ENCODE measurements at places on chromosomes 16 and 17.

DNA sequence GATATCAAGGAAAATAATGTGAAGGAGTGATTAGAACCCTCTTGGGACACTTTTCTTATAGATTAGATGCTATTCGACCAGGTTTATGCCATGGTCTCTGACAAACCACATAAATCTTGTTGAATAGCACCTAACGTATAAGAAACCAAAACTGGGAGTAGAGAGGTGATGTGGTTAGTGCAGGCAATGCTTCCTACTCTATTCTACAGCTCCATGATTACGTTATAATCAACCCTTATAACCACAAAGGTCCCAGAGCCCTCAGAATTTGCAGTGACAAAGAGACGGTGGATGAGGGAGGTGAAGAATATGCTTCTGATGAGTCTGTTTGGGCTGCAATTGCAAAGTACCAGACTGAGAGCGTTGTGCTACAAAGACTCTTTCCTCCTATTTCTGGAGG, 78.4 kb downstream of the ARHGAP44 start:
- no peak for DNase-seq

DNA sequence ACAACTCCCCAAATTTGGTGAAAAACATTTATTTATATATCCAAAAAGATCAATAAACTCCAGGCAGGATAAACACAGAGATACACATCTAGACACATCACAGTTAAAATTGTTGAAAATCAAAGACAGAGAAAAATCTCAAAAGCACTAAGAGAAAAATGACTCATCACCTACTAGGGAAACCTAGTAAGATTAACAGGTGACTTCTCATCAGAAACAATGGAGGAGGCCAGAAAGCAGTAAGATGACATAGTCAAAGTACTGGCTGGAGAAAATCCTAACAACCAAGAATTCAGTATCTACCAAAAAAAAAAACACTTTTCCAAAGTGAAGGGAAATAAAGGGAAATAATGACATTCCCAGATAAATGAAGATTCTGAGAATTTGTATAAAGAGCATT, 33.8 kb downstream of the ULK2 start:
- DNase-seq: no peak

GRCh38 chr17:7293816-7294613, 424 bp downstream of the YBX2 start:
- DNase-seq: no peak

GRCh38 chr16:27315333-27316037, 1.7 kb downstream of the IL4R start:
- peak; percentile 28 for DNase-seq

GRCh38 chr16:83878838-83879237, 20.1 kb upstream of the MLYCD start:
- DNase-seq: no peak

DNA sequence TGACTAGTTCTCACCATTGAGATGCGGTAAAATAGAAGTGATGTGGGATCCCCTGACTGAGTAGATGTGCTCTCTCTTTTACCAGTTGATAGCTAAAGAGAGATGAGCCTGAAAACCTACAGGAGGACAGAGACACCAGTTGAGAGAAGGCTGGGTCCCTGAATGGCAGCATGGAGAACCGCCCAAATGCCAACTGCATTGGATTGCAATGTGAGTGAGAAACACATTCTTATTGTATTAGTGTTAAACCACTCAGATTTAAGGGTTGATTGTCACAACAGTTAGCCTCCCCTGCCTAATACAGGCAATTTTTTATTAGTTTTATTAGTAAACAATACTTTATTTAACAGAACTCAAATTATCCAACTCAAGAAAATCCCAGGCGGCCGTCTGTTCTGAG, 61.2 kb downstream of the SPACA3 start:
- no peak for DNase-seq

DNA sequence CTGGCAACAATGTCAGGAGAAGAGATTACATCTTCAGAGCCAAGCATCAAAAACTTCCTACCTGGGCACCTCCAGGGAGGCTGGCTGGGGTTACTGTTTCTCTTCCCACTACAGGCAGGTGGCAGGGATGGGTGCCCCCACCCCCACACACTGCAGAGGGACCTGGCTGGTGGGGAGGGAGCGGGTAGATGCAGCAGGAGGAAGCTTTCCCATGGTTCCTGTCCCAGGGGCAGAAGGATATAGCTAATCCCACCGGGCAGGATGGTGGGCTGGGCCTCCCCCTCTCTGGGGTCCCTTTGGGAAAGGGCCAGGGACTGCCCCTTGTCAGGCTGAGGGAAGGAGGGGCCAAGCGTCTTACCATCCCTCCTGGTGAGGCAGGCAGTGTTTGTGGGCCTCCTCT, 16.7 kb upstream of the MTMR4 start:
- no peak for DNase-seq

DNA sequence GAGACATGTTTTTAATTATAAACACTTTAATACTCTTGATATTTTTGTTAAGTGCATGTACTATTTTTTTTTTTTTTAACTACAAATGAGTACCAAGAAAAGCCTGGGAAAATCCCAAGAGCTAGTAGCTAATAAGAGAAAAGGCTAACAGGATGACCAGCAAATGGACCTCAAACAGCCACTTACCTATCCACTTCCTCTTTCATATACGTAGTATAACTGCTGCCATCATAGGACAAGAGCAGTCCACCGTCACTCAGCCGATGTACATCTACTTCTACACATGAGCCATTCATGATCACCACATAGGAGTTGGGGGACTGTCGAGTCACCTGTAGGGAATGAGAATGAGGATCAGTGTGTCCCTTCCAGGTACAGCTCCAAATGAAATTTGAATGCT, 128.0 kb upstream of the C17orf78 start:
- no peak for DNase-seq

Data from stimulated activated CD4-positive, alpha-beta T cell treated with anti-CD3 and anti-CD28 coated beads, Interleukin-15, amount 100 ng/mL, for 1 hour (primary cell).